HuH-7.5 (cell line): ENCODE measurements at places on chromosomes 3 and 15.

GRCh38 chr3:45112939-45113338 is 33.2 kb downstream of the CDCP1 start:
- no peak for DNase-seq

DNA sequence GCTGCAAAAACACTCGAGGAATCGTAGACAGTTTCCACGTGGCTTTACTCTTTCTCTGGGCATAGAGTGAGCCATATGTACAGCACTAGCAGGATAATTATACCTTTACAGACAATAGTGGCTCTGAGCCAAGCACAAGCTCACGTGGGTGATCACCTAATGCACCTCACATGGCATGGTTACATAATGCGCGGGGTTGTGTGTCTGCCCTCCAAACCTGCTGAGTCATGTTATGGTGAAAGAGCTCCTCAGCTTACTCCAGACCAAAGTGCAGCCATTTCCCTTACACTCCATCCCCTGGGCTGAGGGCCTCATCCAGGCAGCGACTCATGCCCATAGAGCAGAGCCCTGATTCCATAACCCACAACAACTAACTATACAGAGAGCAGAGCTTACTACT is 1458.4 kb upstream of the CADM2 start:
- no peak for DNase-seq

GRCh38 chr3:79910337-79910736 is 142.5 kb upstream of the ROBO1 start:
- no peak for DNase-seq

DNA sequence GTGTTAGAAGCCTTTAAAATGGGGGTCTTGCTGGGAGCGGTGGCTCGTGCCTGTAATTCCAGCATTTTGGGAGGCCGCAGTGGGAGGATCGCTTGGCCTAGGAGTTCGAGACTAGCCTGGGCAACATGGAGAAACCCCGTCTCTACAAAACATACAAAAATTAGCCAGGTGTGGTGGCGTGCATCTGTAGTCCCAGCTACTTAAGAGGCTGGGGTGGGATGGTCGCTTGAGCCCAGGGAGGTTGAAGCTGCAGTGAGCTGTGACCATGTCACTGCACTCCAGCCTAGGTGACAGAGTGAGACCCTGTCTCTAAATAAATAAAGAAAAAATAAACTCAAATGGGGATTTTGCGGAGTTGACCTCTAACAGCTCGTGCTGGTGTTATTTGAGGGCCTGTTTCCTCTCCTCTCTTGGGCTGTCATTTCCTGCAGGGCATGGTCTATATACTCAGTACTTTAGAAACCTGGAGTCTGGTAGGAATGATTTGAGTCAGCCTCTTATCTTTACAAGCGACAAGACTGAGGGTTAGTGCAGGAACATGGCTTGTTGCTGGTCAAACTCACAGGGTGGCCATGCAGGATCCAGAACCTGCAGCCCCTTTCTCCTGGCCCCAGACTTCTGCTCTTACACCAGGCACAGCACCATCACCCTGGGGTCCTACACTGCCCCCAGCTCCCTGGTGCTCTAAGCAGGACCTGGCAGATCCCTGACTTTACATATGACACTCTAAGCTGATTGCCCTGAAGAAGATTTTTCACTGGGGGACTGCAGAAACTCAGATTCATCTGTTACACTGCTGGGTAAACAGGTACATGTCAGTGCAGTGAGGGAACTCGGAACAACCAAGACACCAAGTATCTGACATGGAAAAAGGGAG is 15.1 kb downstream of the EHD4 start:
- no peak for DNase-seq

DNA sequence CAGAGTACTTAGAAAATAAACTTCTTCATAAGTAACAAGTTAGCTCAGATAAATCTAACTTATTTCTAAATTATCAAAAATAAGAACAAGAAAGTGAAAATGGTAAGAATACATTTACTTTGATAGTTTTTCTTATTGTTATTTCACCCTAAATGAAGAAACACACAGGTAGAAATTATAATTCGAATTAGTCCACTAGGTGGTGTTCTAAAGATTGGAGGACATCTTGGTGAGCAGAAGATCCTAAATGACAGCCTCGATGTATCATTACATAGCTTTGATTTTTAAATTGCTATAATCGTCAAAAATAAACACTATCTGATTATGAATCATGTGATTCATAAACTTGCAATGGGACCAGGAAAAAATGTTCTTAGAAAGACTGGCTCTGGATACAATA is 280.8 kb upstream of the UBE2E2 start:
- DNase-seq, result no peak

GRCh38 chr3:191549357-191549756 is 88.4 kb downstream of the PYDC2 start:
- no peak for DNase-seq

- no peak for DNase-seq
Observed at GRCh38 chr15:35305946-35306345, 220.9 kb upstream of the NANOGP8 start.
